ENCODE measurements at places on chromosomes 7 and 10.

DNA sequence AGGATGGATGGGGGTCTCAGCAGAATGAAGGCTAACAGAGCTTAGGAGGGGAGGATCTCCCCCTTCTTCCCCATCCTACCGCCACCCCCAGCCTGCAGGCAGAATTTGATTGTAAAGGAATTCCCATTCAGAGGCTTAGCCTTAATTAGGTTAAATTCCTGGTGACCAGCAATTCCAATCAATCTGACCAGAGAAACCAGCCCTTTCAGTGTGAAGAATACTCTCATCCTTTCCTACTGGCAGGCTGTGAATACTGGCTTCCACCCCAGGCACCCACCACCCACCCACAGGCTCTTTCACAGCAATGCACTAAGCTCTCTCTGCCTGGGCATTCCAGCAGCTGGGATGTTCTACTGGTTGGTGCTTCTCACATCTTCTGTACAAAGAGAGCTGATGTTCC lies 137.9 kb upstream of the LYZL1 start:
- no peak for DNase-seq

DNA sequence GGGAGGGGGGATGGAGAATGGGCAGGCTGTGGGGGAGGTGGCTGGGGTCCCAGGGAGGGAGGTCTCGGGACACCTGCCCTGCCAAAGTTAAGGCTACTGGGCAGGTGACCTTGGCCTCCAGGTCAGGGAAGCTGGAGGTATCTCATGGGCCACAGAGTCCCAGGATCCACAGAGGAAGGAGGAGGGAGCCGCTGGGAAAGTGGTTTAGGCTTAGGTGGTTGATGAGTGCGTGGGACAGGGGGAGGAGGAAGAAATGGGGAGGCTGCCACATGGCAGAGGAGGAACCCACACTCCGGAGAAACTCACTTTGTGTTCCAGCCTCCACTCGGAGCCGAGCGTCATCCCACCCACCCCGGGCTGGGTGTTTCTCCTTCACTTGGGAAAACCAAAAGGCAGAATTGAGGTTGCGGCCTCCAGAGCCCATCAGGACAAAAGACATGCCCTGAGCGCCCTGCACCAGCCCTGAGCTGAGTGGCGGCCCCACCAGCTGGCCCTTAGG lies 46.1 kb downstream of the ASB13 start:
- no peak for DNase-seq

DNA sequence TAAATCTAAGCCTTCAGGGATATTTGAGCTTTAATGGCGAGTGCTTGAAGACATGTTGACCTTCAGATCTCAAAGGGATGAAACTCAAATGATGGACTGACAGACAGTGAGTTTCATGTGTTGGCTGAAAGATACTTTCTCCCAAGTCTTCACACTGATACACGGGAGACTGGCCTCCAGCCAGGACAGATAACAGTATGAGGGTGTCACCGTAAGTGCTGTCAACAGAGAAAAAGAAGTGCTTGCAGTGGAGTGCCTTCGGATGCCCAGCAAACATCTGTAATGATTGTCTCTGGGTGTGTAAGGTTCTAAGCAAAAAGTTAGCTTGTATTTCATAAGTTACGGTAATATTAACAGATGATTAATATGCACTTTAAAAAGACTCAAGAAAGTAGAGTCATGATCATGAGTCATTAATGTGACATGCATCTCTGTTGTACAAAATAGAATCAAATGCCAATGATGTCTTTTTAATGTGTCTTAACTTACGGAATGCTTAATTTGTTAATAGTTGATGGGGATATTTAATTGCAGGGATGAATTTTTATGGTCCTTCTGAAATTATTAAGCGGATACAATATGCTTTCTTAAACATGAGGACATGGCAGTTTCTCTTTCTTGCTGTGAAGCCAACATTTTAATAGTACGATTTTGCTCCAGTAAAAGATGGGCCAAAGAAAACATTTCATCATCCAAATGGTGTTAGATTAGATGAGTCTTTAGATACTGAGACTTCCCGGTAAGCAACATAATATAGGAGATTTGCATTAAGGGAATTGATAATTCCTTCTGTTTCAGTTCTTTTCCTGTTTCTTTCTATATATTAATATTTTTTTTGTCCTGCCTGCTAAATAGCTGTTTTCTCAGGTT lies 292.5 kb downstream of the GALNT17 start:
- no peak for DNase-seq

DNA sequence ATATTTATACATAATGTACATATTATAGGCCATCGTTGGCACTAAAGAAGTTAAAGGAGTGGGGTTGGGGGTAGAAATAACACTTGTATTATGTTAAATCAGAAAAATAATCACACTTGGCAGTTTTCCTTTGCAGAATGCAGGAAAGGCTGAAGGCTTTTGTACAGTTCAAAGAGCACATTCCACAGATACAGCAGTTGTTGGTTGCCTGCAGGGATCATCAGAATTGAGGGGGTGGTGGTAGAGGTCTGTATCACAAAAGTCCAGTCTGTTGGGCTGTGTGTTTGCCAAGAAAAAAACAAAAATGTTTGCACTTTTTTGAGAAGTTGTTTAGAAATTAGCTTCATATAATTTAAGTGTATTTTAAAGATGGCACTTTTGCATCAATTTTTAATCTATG lies 231.8 kb upstream of the FOXP2 start:
- no peak for DNase-seq

GRCh38 chr10:125002423-125003145 lies 60.7 kb downstream of the ZRANB1 start:
- no peak for DNase-seq

DNA sequence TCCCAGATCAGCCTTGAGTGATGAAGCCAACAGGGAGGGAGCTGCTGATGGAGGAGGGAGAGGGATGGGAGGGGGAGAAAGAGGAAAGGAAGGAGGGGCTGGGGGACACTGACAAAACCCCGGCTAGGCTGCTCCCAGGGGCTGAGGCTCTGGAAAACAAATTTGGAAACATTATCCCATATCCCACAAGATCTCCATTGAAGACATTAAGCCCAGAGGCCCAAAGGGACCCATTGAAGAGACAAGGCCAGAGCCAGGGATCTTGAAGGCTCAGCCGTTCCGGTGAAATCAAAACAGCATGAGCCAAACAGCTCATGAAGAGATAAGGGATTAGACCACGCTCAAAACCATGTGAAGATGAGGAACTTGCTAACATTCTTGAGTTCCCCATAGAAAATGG lies 184.3 kb upstream of the ITGB1 start:
- DNase-seq = no peak

DNA sequence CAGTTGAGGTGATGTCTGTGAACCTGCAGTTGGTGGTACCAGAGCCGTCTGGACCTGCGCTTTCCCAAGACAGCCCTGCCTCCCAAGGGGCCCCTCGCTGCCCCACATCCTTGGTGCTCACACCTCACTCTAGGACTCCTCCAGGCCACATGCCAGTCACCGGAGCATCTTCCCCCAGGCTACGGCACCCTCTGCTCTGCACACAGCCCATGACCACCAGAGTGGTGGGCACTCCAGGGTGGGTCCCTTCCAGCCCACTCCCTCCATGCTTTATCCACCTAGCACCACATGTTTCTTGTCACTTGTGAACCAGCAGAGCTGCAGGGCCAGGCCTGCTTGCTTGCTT lies 183.7 kb upstream of the SH2B2 start:
- DNase-seq = no peak

GRCh38 chr7:155346285-155346684 lies 48.6 kb downstream of the INSIG1 start:
- no peak for DNase-seq

DNA sequence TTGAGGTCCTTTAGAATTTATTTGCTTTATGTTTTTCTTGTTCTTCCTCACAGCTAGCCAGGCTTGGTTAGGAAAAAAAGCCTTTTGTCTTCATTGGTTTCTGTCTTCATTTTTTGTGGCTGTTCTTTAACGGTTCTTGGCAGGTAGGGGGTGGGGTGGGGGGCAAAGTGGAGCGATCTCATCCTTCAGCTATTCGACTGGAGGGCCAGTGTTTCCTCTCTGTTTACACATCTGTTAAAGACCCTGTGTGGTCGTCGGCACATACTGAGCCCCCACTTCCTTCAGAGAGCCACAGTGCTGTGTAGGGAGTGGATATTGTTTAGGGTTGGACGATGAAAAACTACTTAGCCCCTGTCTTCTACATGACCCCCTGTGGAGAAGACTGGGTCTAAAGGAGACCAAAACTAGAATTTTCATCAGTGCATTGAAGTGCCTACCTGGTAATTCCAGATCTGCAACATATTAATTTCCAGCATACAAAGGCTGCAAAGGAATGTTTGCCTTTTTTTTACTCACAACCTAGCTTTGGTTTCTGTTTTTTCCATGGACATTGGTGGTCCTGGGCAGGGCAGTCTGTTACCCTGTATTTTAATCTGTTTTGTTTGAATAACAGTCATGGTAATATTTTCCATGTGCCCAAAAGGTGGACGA lies 29.0 kb downstream of the PRPF18 start:
- DNase-seq = no peak

DNA sequence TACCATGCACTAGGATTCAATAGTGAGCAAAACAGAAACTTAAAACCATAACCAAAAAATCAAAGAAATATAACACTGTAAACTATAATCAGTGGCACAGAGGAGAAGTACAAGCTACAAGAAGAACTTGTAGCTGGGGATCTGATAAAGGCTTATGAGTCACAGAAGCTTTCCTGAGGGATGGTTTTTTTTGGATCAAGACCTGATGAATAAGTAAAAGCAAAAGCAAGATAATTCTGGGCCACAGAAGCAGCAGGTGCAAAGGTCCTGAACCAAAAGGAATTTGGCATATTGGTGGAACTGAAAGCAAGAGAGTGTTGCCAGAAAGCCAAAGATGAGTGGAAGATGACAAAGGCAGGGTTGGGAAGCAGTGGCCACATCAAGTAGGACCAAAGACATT lies 37.4 kb upstream of the BET1 start:
- DNase-seq = no peak

DNA sequence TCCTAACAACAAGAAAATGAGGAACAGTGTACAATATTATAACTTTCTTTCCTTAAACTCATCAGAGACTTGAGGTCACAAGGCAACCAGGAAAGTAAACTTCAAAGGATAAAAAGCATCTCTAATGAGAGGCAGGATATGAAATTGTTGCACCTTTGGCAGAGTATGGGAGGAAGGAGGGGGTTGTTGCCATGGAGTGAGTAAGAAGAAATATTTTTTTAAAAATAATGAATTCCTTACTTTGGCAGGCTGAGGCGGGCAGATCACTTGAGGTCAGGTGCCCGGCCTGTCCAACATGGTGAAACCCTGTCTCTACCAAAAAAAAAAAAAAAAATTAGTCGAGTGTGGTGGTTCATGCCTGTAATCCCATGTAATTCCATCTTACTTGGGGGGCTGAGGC lies 21.1 kb upstream of the CHN2 start:
- no peak for DNase-seq

GRCh38 chr10:35926846-35927245 lies 284.8 kb upstream of the FZD8 start:
- no peak for DNase-seq

DNA sequence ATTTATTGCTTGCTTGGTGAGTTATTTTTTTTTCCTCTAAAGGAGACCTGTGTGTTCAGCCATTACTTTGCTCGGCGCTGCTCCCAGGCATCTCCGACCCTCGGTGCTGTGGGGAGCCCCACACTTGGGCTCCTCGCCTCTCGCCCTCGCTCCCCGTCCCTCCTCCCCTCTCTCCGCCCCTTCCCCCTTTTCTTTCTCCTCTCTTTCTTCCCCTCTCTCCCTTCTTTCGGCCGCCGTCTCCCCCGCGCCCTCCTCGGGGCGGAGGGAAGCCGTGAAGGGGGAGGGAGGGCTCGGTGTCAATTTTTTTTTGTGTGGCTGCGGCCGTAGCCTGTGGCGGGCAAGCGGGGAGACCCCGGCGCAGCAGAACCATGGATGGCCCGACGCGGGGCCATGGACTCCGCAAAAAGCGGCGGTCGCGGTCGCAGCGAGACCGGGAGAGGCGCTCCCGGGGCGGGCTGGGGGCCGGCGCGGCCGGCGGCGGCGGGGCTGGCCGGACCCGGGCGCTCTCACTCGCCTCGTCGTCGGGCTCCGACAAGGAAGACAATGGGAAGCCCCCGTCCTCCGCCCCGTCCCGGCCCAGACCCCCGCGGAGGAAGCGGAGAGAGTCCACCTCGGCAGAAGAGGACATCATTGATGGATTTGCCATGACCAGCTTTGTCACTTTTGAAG lies 1.1 kb downstream of the AUTS2 start:
- DNase-seq = no peak

- DNase-seq = no peak
These were observed 41.6 kb downstream of the TEX36 start for GRCh38 chr10:125641398-125641797.

GRCh38 chr10:97230146-97230545 lies 44.4 kb upstream of the SLIT1 start:
- DNase-seq = no peak

Data from stimulated activated CD4-positive, alpha-beta T cell treated with anti-CD3 and anti-CD28 coated beads, Interleukin-1b, Interleukin-23, amount 100 ng/mL, for 1 hour (primary cell).